ENCODE measurements at places on chromosomes 4 and X.

- no peak for DNase-seq
Observed at GRCh38 chrX:54944816-54945215, 24.2 kb downstream of the TRO start.

DNA sequence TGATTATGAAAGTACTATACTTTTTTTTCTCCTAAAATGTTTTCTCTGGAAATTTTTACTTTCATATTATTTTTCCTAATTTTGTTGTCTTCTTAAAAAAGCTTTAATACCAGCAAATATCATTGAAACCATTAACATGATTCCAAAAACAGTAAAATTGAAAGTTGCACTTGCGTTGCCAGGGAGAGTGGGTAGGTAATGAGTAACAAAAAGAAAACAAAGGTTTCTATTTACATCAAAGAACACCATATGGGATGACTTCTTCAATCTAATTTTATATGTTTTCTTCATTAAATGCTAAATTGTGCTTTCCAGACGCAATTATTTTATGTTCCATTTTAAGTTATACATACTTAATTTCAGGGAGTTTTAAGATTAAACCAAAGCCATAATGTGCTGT lies 108.3 kb upstream of the VCX2 start:
- DNase-seq = no peak

GRCh38 chr4:123443401-123444289 lies 47.0 kb downstream of the SPRY1 start:
- DNase-seq = no peak

DNA sequence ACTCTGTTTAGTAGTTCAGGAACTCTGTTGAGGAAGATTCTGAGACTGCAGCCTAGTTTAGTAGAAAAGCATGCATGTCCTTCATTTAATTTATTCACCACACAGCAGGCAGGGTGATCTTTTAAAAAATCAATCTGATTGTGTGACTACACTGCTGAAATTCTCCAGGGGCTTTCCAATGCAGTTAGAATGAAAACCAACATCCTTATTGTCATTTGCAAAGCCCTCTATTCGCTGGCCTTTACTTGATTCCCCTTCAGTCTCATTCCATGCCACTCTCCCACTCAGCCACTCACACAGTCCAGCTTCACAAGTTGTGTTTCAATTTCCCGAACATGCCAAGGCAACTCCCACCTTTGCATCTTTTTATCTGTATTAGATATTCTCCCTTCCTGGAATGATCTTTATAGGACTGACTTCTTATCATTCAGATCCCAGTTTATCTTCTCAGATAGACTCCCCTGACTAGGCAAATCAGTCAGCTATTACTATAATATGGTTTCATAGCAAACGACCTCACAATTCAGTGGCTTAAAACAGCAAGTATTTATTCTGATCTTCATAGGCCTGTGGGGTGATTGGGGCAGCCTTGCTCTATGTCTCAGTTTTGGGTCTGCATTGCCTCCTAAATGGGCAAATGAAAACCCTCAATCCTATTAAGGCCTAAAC lies 21.3 kb upstream of the FTHL17 start:
- no peak for DNase-seq

DNA sequence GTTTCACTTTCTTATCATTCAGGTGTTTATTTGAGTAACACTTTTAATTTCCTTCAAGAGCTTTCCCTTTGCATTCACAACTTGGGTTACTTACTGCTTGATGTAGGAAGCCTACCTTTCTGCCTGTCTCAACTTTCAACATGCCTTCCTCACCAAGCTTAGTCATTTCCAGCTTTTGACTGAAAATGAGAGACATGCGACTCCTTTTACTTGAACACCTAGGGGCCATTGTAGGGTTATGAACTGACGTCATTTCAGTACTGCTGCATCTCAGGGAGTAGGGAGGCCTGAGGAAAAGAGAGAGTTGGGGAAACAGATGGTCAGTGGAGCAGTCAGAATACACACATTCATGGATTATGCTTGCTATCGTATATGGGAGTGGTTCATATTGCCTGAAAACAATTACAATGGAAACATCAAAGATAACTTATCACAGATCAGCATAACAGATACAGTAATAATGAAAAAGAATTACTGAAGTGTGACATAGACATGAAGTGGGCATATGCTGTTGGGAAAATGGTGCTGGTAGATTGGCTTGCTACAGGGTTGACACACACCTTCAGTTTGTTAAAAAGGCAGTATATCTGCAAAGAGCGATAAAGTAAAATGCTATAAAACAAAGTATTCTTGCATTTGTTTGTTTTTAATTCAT lies 25.7 kb downstream of the USP53 start:
- no peak for DNase-seq

Data from GM04503 (cell line).